ENCODE measurements at places on chromosomes 1 and 21.

DNA sequence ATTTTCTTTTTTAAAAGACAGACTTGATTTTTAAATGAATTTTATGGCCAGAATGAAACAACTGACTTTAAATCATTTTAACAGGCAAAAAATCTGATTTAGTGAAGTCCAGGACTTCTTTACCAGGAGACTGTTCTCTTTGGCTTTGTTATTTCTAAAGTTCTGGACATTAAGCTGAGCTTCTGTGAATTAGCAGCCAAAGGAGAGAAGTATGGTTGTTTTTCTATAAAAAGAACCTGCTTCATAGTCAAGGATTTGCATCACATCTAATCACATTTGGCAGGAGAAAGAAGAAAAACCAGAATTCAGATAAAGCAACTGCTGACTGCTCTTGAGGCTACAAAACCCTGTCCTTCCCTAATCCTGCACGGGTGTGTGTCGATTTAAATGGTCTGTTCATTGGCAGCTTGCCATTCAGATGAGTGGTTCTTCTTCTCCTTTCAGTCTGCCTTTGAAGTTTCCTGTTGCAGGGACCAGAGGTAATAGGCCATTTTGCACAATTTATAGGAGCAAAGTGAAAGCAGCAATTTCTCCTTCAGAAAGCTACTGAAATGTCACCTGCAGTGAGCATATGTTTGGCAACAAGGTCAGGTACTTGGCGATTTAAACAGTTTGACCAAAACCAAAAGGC is 215.4 kb downstream of the OLFM3 start:
- no peak for DNase-seq

DNA sequence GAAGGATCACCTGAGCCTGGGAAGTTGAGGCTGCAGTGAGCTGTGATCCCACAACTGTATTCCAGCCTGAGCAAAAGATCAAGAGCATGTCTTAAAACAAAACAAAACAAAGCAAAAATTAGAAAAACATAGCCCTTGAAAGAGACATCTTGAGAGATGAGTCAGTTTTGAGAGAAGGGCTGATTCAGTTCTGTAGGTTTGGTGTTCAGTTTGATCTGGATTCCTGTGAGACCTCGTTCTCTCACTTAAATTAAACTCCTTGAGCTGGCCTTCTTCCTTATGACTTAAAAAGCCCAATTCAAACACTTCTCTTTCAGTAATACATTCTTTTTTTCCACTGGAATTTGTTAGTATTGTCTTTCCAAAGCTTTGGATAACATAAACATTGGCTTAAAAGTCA is 164.2 kb downstream of the NRIP1 start:
- no peak for DNase-seq

DNA sequence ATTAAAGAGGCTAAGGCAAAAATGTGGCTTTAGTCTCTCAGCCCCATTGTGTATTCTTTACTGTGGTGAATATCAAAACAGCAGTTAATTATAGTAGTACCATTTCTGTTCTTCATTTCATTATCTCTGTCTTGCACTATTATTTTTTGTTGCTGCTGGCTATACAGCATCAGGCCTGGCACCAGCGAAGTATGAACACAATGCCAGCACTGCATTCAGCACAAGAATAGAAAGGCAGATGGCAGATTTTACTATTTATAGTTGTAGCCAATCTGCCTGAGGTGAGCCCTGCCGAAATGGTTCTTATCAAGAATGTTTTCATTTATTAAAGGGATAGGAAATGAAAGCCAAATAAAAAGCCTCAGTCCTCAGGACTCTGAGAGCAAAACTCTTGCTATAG is 72.1 kb downstream of the GPR52 start:
- DNase-seq: no peak

- DNase-seq: no peak
These were observed 58.7 kb downstream of the ACP6 start for GRCh38 chr1:147611586-147611985.

DNA sequence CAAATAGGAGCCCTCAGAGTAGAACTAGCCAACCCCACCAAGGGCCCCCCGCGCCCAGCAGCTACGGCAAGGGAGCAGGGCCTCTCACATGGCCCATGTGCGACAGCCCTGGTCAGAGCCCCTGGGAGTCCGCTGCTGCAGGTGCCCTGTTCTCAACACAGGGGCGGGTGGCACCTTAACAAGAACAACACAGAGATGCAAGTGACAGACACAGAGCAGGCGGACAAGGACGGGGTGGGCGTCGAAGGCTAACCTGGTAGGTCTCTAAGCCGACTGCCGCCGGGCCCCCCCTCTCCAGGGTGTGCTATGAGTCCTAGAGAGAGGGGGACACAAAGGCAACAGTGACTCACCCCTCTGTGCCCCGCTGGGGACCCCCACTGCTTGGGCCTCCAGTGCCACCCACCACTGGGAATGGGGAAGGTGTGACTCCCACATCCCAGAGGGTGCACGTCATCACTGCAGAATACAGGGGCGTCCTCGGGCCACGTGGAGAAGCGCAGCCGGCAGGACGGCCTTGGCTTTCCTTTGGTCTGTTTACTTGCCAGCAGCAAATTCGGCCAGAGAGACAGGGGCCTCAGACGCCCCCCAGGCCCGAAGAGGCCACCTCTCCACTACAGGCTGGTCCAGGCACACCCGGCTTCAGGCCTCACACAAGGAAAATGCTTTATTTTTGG is 44.8 kb downstream of the PRDM15 start:
- peak; percentile 74 for DNase-seq

DNA sequence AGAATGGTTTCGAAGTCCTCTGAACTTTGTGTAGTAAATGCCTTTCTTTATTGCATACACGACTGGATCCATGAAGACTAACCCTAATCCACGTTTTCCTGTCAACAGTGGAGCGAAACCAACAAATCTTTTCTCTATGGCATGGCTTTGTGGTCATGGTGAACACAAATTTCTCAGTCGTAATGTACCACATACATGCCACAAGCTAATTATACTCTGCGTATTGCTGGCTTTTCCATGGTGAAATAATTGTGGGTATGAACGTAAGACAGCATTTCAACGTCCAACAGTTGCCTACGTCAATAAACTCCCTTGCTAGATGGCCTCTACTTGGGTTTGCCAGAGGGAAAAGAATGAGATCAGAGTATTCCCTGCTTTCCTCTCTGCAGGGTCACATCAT is 27.5 kb downstream of the INTS7 start:
- no peak for DNase-seq

DNA sequence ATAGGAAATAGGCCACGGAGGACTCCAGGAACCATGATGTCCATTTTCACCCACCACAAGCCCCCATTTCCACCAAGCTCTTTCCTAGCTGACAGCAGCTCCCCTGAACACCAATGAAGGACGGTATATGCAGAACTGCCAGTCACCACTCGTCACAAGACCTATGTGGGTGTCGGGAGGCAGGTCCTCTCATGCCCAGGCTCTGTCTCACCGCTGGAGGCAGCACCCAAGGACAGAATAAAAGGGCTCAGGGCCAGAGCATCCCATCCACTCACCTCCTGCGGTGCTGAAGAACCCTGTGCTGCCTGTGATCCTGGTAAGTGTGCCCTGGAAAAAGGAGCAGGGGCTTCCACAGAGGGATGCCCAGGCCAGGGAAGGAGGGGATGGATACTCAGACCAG is at the start of gene LCE1F:
LCE1F (plus strand) TSS at position 266 of the 400 bp plus-strand sequence. CDS start 1,232 bp downstream, outside the sequence.
- no peak for DNase-seq

DNA sequence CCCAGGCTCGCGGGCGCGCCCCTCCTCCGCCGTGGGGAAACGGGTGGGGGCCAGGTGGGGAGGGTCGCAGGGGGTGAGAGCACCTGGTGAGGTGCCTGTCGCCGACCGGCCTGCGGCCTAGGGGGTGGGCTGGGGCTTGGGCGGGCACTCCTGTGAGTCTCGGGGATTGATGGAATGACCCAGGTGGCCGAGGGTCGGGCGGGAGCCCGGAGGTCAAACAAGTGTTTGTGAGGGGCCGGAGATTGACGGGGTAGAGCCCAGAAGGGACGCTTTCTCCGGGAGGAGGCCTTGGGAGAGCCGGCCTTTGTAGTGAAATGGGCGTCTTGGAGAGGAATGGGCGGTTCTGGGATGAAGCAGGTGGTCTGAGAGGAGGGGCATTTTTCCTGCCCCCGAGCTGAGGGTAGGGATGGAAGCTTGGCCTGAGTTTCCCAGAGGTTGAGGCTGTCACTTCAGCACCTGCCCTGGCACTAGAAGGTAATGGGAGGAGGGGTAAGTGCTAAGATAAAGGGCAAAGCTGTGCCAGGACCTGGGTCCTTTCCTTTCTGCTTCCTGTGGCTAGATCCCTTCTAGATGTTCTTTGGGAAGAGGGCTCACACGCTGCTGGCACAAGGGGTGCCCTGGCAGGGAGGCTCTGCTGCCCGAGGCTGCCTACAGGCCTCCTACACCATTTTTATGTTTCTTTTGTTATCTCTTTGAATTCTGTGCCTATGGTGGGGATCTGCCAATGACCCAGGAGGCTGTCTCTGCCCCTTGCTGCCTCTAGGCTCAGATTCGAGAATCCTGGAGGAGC is 56.1 kb downstream of the NDUFS5 start:
- DNase-seq: no peak

DNA sequence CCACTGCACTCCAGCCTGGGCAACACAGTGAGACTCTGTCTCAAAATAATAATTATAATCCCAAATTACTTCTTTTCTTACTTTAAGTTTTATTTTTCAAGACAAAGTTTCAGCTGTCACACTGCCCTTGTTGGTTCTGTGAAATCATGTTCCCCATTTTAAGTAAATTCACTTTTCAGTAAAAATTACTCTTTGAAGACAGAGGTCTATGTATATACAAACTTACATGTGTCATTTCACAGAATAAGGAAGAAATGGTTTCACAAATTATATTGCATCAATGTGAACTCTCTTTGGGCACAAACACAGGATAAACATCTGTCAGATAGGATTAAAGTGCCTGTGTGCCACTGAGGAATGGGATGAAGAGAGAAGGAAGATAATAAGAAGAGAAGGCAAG is 33.1 kb upstream of the ETS2 start:
- DNase-seq: no peak

DNA sequence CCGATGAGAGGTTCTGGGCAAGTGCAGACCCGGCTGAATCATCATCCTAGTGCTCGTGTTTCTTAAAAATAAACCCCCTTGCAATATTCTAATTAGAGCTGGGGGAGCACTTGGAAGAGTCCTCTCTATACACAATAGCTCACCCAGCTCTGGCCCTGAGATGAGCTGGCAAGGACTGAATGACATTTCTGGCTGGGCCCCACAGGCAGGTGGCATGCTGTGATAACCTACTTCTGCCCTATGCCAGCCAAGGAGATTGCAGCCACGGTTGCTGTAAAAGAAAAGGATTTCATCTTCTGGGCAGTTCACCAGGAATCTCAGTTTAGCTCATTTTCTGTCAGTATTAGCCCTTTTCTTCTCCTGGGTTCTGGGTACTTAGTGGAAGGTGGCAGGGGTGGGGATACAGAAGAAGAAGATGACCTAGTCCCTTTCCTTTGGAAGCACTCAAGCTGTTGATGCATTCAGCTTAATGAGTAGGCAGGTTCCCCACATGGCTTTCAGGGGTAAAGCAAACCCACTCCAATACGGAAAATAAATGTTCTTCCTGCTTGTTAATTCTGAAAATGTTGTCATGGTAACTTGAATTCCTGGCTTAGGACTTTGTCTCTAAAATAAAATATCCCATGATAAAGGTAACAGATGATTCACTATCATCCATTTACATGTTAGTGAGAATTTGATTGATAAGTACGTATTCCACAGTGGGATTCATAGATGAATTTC is 32.2 kb downstream of the VASH2 start:
- DNase-seq: no peak

DNA sequence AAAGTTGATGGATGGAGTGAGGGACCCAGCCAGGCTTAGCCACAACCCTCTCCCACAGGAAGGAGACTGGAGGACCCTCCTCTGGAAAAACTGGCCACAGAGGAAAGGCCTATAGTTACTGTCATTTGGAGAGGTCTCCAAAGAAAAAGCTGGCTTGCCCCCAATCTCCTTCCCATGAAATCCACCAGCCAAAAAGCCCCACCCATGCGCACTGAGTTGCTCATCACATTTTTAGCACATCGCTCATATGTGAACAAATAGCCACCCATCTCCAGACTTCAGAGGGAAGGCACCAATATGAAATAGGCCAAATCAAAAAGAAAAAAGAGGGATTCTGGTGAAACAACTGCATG is 36.9 kb upstream of the QSOX1 start:
- DNase-seq: no peak

- DNase-seq: no peak
These were observed 881.4 kb upstream of the B3GALT2 start for GRCh38 chr1:194067772-194068171.

DNA sequence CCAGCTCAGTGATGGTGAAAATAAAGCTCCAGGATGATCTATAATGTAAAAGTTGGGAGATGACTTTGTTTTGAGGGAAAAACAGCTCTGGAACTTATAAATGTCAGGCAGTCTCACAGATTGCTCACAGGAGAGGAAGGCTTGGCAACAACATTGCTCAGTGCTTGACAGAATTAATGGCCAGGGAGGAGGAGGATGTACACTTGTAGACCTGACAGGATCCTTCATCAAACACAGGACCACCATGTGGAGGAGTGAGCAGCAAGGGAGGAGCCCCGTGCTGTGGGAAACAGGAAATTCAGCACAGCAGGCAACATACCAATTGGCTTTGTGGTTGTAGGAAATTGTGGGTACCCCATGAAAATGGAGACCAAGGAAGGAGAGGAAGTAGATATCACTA is 291.8 kb upstream of the CAMK1G start:
- DNase-seq: no peak

GRCh38 chr1:61141288-61142042 is 59.1 kb downstream of the NFIA start:
- no peak for DNase-seq

GRCh38 chr1:67771152-67771551 is 62.1 kb downstream of the GNG12 start:
- no peak for DNase-seq

- no peak for DNase-seq
These were observed 64.4 kb upstream of the IFNLR1 start for GRCh38 chr1:24251501-24251900.

- DNase-seq: peak; percentile 12
These were observed at the start of gene TNFRSF18 for GRCh38 chr1:1206376-1206965. TNFRSF18 (minus strand) TSS chr1:1206592; CDS start chr1:1206571, 21 bp downstream.

DNA sequence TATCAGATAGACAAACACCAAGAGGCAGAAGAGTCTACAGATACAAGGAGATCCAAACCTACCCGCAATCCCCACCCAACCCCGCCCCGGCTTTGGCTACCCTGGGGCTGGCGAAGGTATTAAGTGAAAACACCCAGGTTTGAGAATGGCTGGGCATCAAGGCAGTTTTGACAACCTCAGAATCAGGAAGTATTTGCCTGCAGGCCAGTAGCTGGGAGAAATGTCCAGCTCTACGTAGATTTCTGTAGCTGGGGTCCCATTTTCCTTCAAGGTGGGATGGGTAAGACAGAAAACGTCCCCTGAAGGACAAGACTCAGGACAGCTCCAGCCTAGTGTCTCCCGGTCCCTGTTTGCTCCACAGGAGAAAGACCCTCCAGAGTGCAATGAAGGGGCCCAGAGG is 101.8 kb upstream of the ERG start:
- no peak for DNase-seq

- DNase-seq: no peak
These were observed 23.6 kb upstream of the ARHGEF10L start for GRCh38 chr1:17515902-17516301.
